ENCODE measurements at places on chromosomes 6 and 20.

DNA sequence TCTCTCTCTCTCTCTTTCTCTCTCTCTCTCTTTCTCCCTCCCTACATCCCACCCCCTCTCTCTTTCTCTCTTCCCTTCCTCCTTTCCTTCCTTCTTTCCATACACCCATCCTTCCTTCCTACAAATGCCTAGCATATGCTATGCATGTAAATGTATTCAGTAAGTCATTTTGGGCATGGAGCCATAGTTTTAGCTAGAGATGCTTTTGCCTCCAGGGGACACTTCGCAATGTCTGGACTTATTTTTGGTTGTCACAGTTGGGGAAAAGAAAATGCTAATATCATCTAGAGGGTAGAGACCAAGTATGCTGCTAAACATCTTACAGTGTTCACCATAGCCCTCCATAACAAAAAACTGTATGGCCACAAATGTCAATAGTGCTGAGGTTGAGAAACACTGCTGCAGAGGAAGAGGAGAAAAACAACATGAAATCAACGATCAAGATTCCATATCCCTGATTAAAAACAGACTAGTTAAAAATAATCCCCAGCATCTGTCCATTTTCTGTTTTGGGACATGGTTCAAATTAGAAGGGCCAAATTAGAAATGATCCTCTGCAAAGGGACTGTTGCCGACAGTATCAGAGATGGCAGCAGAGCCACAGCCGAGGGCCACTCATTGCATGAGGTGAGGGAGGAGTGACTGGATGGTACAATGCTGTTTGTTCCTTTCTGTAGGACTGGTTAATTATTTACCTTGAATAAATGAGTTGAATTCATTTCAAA is 152.7 kb downstream of the SH3BGRL2 start:
- no peak for DNase-seq

DNA sequence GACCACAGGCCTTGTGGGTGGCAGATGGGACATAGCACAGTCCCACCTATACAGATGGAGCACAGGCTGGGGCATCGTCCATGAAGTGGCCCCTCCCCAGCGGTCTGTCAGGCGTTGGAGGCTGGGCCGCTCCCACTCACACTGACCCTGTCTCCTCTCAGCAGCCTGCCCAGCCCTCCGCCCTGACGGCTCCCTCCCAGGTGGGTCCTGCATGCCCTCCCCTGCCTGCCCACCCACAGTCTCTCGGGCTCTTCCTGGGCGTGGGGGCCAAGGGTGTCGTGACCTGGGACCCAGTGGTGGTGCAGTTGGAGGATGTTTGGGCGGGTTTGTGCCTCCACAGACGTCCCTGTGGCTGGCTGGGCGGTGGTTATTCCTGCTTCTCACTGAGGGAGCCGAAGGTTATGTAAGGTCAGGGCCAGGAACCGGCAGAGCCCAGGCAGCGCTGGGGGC is 22.3 kb downstream of the COL20A1 start:
- no peak for DNase-seq

DNA sequence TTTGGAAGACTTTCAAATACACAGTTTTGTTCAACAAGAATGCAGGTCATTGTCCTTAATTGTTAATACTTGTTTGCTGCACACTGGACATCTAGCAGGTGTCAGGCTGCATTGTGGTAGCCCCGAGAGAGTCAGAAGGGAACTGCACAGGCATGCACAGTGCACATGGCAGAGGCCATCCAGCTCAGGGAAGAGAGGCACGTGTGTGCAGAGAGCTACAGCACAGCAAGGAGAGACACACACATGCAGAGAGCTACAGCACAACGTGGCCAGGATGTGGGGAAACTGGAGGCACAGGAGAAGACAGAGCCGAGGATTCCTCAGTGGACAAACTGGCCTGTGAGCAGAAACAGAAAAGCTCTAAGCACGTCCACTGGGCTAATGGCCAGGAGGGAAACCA is 272.0 kb downstream of the SMOC2 start:
- no peak for DNase-seq

- no peak for DNase-seq
Measured at GRCh38 chr20:19277381-19277780, 64.9 kb downstream of the SLC24A3 start.

DNA sequence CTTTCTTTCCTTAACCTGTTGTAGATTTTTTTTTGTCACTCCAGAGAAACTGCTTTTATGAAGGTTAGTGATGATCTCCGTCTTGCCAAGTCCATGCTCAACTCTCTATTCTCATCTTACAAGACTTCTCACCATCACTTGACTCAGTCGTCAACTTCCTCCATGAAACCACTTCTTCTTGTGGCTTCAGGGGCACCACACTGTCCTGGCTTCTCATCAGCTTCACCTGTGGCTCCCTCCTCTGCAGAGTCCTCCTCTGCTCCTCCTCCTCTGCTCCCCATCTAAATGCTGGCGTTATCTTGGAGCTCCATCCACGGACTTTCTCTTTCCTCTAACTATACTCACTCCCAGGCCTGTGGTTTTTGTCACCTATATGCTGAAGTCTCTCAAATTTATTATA is 187.5 kb downstream of the BACH2 start:
- DNase-seq = no peak
